M059J (cell line): ENCODE measurements at places on chromosomes 16 and 17. TPM values are rescaled to one million over a fixed set of nuclear protein-coding genes. Genes with fewer than 3 reads are reported as not detected.

STAC2 gene
- total RNA-seq, result 0.07 TPM in 1 of 2 replicates, not detected in the other

KRTAP3-2 gene
- total RNA-seq, result not detected in 2 replicates

TP53TG3 gene
- total RNA-seq, result not detected in 2 replicates

KRTAP29-1 gene
- not detected in 2 replicates for total RNA-seq

- DNase-seq, result no peak
Measured at GRCh38 chr17:61345825-61346666, 53.6 kb upstream of the TBX2 start.

DNA sequence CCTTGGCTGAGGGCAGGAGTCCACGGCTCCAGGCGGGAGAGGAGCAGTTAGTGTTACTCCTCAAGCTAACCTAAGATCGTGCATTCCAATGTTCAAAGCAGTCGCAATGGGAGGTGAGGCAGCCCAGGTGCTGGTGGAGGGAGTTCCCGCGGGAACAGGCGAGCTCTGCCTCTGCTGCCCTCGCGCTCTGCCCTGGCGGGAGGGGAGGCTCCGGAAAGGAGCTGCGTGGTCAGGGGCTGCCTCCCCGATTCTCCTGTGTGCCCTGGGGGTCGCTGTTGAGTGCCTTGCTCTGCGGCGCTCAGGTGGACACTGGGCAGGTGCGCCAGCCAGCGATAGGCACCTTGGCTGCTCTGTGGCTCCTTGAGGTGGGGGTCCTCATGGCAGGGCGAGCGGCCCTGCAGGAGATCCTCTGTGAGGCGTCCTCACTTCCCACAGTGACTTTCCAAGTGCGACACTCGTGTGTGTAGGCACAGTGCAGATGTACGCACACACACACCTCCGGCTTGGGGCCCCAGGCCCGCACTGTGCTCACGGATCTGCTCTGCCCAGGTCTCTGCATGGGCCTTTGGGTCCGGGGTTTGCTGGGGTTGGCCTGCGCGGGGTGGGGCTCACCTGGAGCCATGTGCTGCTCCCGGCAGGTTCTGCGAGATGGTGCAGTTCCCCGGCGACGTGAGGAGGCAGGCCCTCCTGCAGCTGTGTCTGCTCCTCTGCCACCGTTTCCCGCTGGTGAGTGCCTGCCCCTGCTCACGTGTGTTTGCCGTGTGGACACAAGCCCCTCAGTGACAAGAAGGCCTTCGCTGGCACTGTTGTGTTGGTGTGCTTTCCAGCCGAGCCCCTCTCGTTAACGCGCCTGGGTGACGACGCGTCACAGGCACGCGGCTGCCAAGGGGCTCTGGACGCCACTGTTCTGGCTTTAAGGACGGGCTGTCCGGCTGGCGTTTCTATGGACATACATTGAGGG lies 97.9 kb upstream of the ZNF750 start:
- no peak for DNase-seq

DNA sequence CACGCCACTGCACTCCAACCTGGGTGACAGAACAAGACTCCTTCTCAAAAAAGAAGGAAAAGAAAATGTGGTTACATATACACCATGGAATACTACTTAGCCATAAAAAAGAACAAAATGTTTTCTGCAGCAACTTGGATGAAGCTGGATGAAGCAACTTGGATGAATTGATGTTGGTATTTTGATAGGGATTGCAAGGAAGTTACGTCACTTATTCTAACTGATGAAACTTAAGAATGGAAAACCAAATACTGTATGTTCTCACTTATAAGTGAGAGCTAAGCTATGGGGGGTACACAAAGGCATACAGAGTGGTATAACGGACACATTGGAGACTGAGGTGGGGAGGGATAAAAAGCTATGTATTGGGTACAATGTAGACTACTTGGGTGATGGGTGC lies 17.5 kb downstream of the PLA2G10 start:
- no peak for DNase-seq

DNA sequence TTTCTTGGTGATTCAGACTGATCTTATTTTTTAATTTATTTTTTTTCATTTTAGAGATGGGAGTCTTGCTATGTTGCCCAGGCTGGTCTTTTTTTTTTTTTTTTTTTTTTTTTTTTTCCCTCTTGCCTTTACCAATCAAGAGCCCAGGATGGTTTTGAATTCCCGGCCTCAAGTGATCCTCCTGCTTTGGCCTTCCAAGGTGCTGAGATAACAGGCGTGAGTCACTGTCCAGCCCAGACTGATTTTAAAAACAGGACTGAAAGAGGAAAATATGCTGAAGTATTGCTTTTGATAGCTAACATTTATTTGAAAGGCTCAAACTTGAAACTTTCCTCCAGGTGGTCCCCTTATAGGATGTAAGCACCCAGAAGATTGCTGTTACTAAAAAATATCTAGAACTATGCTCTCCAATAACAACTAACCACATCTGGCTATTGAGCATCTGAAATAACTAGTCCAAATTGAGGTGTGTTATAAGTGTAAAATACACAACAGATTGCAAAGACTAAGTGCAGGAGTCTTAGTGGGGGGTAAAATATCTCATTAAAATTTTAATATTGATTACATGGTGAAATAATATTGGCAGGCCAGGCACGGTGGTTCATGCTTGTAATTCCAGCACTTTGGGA lies 15.8 kb upstream of the BRIP1 start:
- DNase-seq, result no peak

DNA sequence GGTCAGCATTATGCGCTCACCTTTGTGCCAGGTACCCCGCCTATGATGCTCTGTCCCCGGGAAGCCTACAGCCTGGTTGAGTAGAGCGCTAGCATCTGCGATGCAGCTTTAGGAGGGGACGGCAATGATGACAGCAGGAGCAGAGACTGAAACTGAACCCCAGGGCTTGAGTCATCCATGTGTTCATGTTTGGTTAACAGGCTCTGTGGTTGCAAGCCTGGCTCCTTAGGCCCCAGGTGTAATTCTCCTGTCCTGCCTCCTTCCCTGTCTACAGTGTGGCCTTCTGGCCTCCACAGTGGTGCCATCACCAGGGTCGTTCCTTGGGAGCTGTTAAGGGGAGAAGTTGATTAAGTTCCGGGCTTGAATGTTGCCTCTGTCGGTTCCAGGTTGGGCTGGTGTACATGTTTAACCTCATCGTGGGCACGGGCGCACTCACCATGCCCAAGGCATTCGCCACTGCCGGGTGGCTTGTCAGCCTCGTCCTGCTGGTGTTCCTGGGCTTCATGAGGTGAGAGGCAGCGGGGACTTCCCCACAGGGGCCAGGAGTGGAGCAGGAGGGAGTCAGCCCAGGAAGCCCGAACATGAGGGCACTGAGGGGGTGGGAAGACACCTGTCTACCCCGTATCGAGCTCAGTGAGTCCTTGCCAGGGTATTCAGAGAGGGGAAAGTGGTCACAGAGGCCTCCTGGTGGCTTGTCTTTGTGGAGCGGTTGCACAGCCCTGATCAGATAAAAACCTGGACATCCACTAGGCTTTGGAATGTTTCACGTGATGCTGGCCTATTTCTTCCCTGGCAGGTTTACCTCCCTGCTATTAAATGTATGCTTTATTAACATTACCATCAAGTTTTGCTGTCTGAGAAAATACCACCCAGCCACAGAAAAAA lies 9.2 kb upstream of the NAT9 start:
- DNase-seq, result no peak

DNA sequence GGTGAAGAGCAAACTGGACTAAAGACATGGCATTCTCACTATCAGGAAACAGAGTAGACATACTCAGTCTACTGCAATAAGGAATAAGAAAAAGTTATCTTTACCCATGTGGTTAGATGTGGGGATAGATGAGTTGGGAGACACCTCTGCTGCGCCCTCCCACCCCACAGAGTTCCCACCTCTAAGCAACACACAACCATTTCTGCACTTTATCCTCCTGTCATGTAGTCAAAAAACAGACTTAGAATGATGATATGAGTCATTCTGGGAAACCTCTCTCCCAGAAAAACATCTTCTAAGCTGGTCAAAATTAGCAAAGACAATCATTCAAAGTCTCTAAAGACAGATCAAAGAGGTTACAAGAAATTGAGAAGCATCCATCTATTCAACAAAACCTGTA lies 94.9 kb downstream of the CACNG1 start:
- DNase-seq, result no peak

DNA sequence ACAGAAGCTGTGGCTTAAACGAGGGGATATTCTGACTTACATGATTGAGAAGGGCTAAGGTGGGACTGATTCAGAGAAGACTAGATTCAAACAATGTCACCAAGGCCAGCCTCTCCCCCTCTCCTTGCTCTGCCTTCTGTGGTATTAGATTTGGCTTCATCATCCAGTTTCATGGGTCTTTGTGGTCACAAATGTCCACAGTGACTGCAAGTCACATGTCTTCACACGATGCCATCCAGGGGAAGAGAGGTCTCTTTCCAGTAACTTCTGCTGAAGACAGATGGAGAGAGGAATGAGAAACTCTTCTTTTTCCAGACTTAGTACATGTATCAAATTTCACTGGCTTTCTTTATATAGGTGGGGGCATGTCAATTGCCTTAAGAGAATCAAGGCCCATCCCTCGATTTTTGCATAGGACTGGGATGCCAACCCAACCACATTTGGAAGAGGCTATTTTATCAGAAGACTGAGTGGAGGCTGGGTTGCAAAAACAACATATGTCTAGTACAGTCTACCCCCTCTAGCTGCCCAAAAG lies 57.3 kb upstream of the HNF1B start:
- DNase-seq, result peak; percentile 42

DNA sequence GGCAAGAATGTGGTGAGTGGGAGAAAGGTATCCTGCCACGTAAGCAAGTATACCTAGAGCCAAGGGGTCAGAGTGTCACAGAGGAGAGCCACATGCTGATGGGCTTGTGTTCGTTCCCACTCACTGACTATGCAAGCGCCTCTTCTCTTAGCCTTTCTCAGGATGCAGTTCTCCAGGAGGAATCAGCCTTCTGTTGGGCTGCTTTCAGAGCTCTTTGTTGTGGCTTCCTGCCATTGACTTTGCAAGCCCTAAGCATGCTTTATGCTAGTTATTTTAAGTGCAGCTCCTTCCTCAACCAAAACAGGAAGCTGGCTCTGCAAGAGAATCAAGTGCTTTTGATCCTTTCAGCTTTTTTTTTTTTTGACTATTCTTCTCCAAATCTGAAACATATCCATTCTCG lies 66.6 kb downstream of the SIAH1 start:
- peak; percentile 56 for DNase-seq

DNA sequence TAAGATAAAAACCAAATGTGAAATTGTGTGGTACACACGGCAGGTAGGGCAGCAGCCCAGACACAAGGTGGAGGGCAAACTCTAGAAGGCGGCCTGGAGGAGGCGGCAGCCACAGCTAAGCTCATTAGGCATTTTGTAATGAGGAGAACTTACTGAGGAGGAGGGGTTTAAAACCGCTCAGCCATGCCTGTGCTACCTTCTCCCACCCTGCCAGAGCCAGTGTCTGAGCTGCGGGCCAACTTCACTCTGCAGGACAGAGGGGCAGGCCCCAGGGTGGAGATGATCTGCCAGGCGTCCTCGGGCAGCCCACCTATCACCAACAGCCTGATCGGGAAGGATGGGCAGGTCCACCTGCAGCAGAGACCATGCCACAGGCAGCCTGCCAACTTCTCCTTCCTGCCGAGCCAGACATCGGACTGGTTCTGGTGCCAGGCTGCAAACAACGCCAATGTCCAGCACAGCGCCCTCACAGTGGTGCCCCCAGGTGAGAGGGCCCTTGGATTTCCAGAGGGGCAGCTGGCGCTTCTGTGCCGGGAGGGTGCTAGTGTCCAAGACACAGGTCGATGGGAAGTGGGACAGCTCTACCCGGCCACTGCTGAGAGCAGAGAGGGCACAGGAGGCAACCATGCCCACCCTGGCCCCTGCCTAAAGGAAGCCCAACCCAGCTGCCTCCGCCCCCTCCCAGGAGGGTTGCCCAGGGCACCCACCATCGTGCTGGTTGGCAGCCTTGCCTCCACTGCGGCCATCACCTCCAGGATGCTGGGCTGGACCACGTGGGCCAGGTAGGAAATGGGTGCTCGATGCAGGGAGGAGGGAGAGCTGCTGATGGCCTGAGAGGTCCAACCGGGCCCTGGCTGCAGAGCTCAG lies 4.3 kb upstream of the SYNGR2 start:
- DNase-seq, result no peak

- no peak for DNase-seq
Measured at GRCh38 chr17:79214940-79215604, 140.4 kb downstream of the ENGASE start.

DNA sequence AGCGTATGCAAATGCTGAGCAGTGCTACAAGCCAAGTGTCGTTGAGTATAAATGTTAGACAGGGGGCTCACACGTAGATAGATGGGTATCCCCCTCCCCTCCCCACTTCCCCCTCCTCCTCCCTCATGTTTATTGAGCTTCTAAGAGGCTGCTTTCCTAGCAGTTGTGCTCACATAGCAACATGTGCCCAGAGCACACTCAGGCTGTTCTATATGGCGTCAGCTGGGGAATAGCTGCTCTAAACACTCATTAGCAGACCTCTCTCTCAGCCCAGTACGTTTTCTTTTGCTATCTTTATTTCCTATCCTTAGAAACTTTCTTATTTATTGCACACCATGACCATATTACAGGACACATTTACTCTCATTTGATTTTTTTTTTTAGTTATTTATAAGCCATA lies 1.8 kb downstream of the KCNJ2 start:
- no peak for DNase-seq

- DNase-seq, result peak; percentile 84
Measured at GRCh38 chr17:77449908-77450741, 309.4 kb downstream of the SEC14L1 start.

DNA sequence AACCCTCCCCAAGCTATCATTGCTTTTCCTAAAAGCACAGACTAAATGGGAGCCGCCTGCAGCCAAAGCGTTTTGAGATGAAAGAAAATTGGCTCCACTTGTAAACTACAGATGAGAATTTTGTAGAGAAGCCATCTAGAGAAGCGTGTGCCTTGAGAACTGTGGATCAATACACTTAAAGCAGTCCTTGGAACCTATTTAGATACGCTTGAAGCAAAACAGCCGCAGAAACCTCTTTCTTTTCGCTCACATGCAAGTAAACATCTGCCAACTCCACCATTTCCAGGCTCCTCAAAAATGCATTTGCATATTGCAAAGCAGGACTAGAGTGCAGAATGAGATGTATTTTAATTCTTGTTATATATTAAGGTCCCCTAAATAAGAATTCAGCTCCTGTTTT lies 13.1 kb downstream of the KIAA0513 start:
- no peak for DNase-seq

- DNase-seq, result no peak
Measured at GRCh38 chr17:49881054-49881402, 33.2 kb upstream of the TAC4 start.

DNA sequence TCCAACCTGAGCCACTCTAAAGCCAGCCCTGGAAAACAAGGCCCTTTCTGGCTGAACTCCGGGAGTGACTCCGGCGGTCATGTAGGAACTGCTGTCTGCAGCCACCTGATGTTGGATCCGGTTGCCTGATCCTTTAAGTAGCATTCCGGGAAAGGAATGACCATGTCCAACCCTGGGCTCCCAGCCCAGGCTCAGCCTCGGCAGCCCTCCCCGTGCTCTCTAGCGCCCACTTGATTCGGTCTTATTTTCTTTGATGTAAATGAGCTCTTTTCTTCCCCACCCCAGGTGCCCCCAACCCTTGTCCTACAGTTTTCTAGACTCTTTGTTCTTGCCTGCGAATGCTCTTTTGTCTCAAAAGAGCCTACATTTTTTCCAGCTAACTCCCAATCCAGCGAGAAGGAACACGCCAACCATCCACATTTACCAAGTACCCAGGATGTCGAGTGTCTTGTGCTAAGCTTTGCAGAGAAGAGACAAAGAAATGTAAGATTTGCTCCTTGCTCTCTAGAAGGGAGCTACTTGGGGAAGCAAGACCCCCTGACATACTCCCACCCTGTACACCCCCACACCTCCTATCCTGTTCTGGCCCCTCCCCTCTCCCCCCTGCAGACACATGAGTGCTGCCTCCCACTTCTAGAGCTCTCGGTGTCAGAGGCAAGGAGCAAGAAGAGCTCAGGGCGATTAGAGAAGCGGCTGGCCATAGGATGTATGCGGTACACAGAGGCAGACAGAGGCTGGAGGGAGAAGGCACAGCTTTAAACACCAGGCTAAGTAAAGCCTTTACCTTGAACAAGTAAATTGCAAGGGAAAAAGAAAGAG lies 53.8 kb downstream of the COG7 start:
- DNase-seq, result no peak
